ENCODE measurements at places on chromosomes 7 and 10.

DNA sequence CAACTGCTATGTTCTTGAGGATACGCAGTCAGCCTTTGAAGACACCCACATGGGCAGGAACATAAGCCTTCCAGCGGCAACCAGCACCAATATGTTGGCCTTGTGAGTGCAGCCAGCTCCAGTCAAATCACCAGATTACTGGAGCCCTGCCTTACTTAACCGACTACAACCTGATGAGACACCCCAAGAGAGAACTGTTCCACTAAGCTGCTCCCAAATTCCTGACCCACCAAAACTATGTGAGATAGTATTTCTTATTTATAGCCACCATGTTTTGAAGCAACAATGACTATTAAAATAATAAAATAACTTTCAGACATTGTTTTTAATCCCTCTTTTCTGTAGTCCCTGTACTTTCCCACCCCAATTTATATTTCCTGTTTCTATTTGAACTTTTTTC lies 179.6 kb downstream of the ADK start:
- DNase-seq, result no peak

GRCh38 chr10:100303724-100304319 lies 17.3 kb upstream of the BLOC1S2 start:
- DNase-seq, result no peak

- DNase-seq, result no peak
These were observed 411 bp downstream of the BCCIP start for GRCh38 chr10:125823663-125824251.

GRCh38 chr10:58488921-58489320 lies 23.8 kb upstream of the BICC1 start:
- no peak for DNase-seq
